Activated CD4-positive, CD25-positive, alpha-beta regulatory T cell (primary cell): ENCODE measurements at places on chromosomes 11 and 22.

DNA sequence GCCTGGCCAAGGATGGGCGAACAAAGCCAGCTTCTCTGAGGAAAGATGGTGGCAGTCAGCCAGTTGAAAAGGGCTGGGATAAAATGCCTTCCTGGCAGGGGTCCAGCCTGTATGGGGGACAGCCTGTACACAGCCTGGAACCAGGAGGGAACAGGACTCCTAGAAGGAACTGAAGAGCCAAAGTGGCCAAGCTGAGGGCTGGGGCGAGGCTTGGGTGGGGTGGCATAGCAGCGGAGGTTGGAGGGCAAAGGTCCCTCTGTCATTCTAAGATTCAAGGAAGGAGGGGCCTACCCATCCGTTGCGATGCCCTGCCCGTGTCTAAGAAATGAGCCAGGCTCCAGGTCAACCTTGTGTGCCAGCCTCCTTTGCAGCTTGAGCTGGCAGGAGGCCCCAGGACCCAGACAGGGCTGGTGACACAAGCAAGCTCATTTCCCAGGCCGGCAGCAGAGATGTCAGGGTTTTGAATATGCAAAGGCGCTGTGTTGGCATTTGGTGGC lies 22.6 kb downstream of the FADD start:
- DNase-seq: no peak

GRCh38 chr11:14315130-14315529 lies 43.9 kb downstream of the RRAS2 start:
- DNase-seq: no peak

- no peak for DNase-seq
These were observed 14.1 kb downstream of the FAM181B start for GRCh38 chr11:82719361-82720105.

DNA sequence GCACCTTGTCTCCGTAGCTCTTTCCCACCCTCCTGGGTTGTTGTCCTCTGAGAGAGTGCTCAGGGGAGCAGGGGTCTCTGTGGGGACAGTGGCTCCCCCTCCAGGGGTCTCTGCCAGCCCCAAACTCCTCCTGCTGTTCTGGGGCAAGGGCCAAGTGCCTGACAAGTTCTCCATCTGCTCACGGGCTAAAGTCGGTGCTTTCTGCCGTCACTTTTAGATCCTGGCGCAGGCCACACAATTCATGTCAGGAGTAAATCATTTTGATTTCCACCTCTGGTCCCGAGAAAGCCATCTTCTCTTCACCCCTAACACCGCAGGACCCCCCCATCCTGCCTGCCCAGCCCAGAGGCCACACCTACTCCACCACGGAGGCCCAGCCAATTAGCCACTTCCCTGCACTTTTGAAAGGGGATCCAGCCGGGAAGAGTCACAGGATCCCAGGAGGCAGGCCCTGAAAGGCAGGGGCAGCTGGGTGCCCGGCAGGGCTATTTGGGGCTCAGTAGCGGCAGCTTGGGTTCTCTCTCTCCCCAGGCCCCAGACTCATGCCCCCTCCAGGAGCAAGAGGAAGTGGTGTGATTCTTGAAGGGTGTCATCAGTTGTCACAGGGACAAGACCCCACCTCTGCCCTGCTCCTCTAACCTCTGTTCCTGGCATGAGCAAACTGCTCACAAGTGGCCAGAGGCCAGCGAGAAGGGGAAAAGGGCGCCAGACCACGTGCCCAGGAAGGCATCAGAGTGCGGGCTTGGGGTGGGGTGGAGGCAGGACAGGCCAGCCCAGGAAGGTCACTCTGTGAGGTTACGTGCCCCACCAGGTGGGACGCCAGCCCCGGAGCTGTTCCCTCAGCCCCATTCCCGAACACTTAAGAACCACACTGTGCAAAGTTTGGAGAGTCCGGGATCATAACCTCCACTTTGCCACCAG lies 1.3 kb downstream of the MACROD1 start:
- DNase-seq: no peak

GRCh38 chr22:47434336-47435203 lies 672.1 kb downstream of the TBC1D22A start:
- no peak for DNase-seq

DNA sequence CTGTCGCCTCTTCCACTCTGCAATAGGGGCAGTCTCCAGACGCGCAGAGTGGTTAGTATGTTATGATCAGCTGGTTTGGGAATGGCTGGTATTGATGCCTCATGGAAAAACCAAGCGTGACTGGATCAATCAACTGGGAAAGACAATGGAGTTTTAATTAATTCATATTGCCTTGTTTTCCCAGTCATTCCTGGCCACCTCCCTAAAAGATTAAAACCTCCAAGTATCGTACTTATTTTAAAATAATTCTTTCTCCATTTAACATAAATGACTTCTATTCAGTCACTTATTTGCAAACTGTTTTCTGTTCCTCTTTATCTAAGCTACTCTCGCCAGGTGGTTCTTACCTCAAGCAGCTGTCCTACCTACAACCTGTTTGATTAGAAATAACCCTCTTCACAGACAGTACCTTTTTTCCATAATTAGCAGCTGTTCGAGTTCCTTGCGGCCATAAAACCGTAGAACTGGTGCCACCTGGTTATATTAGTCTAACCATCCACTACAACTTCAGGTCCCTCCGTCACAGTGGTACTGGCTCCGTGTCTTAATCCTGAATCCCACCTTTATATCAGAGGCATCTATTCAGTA lies 898 bp downstream of the ZNF215 start:
- no peak for DNase-seq

- DNase-seq: no peak
These were observed 12.0 kb downstream of the BRD1 start for GRCh38 chr22:49815641-49816091.

DNA sequence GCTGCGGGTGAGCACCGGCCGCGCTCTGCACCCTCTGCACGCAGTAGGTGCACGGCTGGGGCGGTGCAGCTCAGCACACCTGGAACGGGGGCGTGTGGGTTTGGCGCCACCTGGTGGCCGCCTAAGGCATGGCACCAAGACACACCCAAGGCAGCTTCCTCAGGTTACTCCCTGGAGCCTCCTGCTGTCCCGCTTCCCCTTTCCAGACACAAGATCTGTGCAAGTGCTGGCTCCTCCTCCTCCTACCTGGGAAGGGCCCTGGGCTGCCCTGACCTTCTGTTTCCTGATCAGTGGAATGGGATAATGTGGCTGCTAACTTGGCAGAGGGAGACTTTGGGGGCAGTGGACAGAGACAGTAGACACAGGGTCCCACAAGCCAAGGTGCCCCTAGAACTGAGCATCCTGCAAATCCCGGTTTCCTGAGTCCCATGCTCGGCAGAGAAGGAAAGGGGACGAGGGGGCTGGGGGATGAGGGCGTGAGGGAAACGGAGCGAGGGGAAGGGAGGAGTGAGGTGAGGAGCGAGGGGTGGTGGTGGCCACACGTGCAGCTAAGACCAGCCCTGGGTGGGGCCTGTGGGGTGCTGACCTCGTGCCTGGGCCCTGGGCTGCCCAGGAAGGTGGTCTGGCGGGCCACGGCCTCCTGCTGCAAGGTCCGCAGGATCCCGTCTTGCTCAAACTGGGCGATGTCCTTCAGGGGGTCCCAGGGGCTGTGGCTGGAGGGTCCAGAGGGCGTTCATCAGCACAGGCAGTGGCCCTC lies 34.8 kb upstream of the CARS1 start:
- DNase-seq: peak; percentile 56

GRCh38 chr11:57539342-57539741 lies 1.9 kb downstream of the SMTNL1 start:
- no peak for DNase-seq

DNA sequence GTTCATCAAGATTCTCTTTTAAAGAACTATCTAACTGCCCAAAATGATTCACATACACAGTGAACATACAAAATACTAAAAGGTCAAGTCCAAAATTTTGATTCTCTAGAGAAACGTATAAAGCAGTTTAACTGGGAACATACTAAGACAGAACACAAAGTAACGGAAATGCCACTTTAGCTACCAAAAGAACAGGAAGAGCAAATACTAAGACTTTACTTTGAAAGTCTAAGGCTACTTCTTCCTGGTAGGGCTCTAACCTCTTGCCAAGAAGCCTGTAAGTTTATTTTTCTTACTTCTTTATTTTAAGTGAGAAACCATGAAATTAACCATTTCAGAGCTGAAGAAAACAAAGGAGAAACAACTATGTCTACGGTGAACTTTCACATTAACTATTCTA lies 6.2 kb downstream of the PICALM start:
- DNase-seq: no peak

DNA sequence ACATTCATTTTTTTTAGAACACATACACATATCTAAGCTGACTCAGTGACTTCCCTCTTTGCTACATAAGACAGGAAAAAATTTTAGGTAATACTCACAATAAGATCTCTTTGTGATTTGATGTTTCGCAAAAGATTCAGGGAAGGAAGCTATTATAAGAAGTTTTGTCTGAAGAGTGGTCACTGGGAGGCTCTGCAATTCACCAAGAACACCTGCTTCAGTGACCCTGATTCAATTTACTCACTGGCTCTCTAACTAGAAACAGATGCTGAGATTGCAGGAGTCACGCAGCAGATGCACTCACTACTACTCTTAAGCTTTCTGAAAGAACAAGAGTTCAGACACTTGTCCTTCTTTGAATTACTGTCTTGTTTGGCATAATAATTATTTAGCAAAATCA lies 193.6 kb upstream of the DDI1 start:
- DNase-seq: no peak

DNA sequence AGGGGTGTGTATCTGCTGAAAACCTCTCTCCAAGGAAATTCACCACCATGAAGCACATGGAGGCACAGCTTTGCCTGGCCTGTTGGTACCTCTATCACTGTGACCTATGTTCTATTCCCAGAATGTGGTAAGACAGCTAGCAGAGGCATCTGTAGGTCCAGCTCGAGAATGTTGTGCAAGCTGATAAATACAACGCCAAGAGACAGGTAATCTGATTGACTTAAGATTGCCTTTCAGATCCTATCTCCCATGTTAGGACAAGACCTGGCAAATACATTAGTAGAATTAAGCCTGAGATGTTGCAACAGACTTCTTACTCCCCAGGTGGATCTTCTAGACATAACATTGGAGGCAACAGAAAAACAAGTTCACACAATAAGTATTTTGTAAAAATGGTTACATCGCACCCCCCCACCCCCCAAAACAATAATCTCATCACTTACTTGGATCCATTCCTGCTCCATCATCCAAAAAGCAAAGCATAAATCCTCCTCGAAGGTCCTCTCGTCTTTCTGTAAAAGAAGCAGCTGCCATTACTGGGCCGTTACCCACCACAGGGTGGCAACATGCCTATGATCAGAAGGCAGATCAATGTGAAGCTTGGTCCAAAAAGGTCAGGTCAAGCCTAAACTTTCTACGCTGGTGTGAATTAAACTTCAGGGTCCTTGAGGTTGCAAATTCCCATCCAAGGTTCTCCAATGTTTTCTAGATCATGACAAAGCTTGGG lies 18.5 kb downstream of the MORC2 start:
- DNase-seq: no peak

- no peak for DNase-seq
These were observed 30.7 kb downstream of the SLC22A25 start for GRCh38 chr11:63212742-63213141.

- DNase-seq: no peak
These were observed 116.4 kb downstream of the ZNF280B start for GRCh38 chr22:22392131-22392530.

GRCh38 chr22:31211482-31211861 lies 626 bp upstream of the LIMK2 start:
- no peak for DNase-seq

- no peak for DNase-seq
These were observed 105.8 kb downstream of the DSCAML1 start for GRCh38 chr11:117691218-117691514.

- DNase-seq: no peak
These were observed 7.7 kb downstream of the SELENOO start for GRCh38 chr22:50208430-50208938.

GRCh38 chr11:45853332-45854219 lies 6.3 kb downstream of the CRY2 start:
- no peak for DNase-seq

DNA sequence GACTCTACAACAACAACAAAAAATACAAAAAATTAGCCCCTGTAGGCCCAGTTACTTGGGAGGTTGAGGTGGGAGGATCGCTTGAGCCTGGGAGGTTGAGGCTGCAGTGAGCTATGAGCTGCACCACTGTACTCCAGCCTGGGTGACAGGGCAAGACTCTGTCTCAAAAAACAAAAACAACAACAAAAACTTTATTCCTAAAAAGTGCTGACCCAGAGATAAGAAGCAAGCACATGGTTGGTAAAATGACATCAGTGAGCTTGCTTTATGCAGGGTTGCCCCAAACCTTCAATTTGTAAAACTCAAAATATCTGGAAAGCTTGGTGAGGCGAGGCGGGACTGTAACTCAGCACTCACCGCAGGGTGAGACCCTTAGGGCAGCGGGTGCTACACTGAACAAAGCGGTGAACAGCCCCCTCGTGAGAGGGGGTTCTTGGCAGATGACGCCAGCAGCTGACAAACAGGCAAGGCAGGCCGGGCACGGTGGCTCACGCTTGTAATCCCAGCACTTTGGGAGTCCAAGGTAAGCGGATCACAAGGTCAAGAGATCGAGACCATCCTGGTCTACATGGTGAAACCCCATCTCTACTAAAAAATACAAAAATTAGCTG lies 3.5 kb upstream of the TCIRG1 start:
- no peak for DNase-seq

DNA sequence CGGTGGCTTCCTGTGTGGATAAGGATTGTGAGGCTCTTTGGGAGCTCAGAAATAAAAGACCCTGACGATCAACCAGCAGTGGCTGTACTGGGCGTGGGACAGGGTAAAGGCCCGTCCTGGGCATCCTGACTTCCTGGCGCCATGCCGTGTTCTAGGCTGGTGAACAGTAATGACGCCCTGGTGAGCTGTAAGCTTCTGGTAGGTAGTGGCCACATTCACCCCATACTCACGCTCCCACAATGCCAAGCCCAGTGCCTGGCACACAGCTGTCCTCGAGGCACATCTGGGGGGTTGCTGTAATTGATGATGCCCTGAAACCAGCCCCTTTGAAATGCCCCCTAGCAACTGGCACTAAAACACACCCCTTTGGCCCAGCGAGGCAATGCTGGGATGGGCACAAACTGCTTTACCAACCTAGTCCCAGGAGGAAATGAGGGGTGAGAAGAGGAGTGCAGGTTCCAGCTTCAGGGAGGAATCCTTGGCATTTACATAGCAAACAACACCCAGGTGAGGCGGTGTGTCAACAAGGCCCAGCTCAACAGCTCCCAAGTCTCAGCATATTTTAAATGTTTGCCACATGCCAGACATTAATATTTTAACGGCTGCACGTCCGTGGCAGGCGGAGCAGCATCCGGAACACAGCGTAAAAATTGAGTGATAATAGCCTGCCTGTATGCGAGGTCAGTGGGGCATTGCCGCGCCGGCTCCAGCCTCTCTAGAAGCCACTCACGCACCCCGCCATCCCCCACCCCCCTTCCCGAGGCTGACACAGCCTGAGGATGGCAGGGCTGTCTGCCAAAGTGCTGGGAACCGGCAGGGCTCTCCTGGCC lies 79.3 kb downstream of the DSCAML1 start:
- DNase-seq: no peak

- DNase-seq: no peak
These were observed 69.2 kb downstream of the FANCF start for GRCh38 chr11:22556381-22556780.
